ENCODE measurements at places on chromosomes 7 and 10. TPM values are rescaled to one million over a fixed set of nuclear protein-coding genes. Genes with fewer than 3 reads are reported as not detected.

The AMZ1 gene
- total RNA-seq, result not detected

The ITGB8 gene
- total RNA-seq, result 2.0 TPM

DNA sequence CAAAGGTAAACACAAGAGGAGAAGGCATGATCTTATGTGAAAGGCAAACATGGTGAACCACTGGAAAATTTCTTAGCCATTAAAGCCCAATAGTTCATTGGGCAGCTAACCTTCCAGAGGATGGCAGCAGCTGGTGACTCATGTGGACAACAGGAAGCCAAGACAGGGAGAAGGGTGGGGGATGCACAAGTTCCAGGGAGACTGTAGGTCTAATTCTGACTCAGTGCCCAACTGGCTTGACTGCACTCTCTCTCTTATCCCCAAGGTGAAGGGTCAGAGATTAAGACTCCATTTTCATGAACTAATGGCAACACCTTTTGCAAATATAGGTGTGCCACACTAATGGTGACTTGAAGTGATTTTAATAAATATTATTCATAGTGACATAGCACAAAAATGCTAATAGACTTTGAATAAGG lies 47.9 kb upstream of the SLC35B4 start:
- H3K27me3 ChIP-seq, result no peaks in the 10 kb centered on the region
- no peak for DNase-seq
- H3K4me1 ChIP-seq, result no peaks in the 10 kb centered on the region
- no peak overlapping the region for H3K4me3 ChIP-seq

DNA sequence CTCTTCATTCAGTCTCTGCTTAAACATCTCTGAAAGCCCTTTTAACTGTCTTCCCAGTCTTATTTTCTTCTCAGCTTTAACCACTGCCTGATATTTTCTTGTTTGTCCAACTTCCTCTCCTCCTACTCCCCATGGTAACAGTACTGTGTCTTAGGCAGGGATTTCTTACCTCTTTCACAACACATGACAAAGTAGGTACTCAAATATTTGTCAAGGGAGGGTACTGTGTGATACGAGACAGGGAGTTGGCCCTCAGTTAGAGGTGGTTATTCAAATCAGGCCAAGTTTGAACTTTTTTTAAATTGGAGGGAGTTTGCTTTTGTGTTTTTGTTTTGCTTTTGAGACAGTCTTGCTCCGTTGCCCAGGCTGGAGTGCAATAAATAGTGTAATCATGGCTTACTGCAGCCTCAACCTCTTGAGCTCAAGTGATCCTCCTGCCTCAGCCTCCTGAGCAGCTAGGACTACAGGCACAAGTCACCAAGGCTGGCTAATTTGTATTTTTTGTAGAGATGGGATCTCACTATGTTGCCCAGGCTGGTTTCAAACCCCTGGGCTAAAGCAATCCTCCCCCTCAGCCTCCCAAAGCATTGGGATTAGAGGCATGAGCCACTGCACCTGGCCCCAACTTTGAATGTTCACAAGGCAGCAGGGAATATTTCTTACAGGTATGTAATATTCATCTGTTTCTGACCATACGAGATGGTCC lies 2.5 kb upstream of the KPNA7 start:
- no peaks in the 10 kb centered on the region for H3K27me3 ChIP-seq
- H3K4me1 ChIP-seq, result no peaks in the 10 kb centered on the region
- no peak overlapping the region for H3K4me3 ChIP-seq

The CD36 gene
- 979 TPM for total RNA-seq
